ENCODE measurements at places on chromosomes 12 and 14.

GRCh38 chr12:79012636-79013035, 148.1 kb downstream of the SYT1 start:
- DNase-seq, result no peak

- no peak for DNase-seq
Measured at GRCh38 chr12:42767998-42768397, 178.5 kb upstream of the PRICKLE1 start.

GRCh38 chr12:52870361-52871290, 21.8 kb upstream of the KRT78 start:
- no peak for DNase-seq

GRCh38 chr14:22174412-22175277, 414.4 kb downstream of the DAD1 start:
- DNase-seq, result no peak

GRCh38 chr12:47075192-47076084, 4.0 kb upstream of the PCED1B start:
- DNase-seq, result no peak

DNA sequence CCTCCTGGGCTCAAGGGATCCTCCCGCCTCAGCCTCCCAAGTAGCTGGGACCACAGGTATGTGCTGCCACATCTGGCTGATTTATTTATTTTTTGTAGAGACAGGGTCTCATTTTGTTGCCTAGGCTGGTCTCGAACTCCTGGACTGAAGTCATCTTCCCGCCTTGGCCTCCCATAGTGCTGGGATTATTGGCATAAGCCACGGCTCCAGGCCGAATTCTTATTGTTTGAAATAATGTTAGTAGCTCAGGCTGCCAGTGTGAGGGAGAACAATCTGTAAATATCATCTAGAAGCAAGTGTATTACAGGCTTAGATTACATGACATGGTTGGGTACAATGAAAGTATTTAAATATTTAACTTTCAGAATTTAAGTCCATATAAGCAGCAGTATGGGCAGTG, 8.2 kb downstream of the ACTR6 start:
- no peak for DNase-seq

- no peak for DNase-seq
Measured at GRCh38 chr14:25001156-25001555, 48.8 kb downstream of the STXBP6 start.

DNA sequence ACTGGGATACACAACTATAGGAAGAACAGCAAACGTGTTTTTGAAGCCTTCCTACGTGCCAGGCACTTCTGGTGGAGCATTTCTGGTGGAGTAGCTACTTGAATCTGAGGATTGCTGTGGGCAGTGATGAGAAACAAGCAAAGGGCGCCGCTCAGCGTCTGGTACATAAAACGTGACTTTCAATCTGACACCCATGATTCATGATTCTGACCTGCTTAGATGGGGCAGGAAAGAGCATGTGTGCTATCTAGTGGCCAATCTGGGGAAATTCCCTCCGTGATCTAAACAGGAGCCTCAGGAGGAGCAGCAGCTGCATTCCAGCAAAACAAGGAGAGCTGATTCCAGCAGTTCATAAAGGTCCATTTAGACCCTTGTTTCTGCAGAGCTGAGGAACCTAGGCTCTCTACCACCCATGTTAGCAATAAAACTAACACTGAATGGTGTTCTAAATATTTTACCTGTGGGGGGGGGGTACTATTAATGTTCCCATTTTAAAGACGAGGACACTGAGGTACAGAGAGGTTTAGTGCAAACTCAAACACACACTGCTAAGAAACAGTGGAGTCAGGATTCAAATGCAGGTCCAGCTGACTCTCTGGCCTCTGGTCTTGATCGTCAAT, 37.8 kb downstream of the PAH start:
- DNase-seq, result peak; percentile 15

- no peak for DNase-seq
Measured at GRCh38 chr12:96177013-96177412, 17.2 kb upstream of the ELK3 start.

- DNase-seq, result no peak
Measured at GRCh38 chr14:91290986-91291385, 46.5 kb upstream of the GPR68 start.

All from Panc1 (cell line).